ENCODE measurements at places on chromosomes 12 and 14. TPM values are rescaled to one million over a fixed set of nuclear protein-coding genes. Genes with fewer than 3 reads are reported as not detected.

GRCh38 chr12:43331935-43332334 is 220.1 kb downstream of the ADAMTS20 start:
- DNase-seq = no peak

MYH7 gene
- 0.09 TPM for total RNA-seq

- DNase-seq = no peak
Measured at GRCh38 chr14:68571114-68571591, 221.7 kb downstream of the ZFP36L1 start.

GRCh38 chr12:61757831-61758505 is 502.2 kb upstream of the USP15 start:
- peak; percentile 18 for DNase-seq

LRCOL1 gene
- 0.53 TPM for total RNA-seq

SPTLC2 gene
- total RNA-seq = 58.2 TPM

- DNase-seq = no peak
Measured at GRCh38 chr12:69835081-69835480, 10.1 kb downstream of the MYRFL start.

GRCh38 chr12:1464925-1465324 is 129.5 kb downstream of the FBXL14 start:
- no peak for DNase-seq

SYCP3 gene
- not detected for total RNA-seq

GRCh38 chr12:93094988-93095737 is 166.1 kb upstream of the EEA1 start:
- DNase-seq = no peak

- DNase-seq = peak; percentile 16
Measured at GRCh38 chr14:68479247-68479646, 313.6 kb downstream of the ZFP36L1 start.

DNA sequence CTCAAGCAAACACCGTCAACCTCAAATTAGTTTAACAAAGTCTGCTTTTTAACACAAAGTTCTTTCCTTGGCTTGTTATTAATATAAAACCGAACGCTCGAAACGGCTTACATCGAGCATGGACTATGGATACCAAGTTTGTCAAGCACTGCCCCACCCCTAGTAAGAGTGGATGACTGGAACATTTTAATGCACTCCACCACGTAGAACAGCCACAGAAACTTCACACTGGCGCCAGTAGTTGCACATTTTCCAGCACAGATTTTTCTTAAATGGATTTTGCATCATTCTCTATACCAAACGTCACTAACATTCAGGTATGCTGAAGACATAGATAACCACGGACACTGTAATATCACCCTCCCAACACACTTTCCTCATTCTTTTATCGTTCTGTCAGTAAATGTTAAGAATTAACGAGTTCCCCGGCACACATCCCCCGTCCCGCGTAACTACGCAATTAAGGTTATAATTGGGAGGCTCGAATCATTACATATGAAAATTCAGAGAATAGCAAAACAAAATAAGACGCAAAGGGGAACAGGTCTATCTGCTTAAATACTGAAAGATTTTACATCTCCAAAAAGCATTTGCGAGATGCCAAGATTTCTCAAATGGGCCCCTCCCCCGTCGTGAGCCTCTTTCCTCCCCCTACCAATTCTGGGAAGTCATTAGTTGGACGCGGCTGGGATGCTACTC is 990 bp downstream of the FERMT2 start:
- DNase-seq = peak; percentile 47

DNA sequence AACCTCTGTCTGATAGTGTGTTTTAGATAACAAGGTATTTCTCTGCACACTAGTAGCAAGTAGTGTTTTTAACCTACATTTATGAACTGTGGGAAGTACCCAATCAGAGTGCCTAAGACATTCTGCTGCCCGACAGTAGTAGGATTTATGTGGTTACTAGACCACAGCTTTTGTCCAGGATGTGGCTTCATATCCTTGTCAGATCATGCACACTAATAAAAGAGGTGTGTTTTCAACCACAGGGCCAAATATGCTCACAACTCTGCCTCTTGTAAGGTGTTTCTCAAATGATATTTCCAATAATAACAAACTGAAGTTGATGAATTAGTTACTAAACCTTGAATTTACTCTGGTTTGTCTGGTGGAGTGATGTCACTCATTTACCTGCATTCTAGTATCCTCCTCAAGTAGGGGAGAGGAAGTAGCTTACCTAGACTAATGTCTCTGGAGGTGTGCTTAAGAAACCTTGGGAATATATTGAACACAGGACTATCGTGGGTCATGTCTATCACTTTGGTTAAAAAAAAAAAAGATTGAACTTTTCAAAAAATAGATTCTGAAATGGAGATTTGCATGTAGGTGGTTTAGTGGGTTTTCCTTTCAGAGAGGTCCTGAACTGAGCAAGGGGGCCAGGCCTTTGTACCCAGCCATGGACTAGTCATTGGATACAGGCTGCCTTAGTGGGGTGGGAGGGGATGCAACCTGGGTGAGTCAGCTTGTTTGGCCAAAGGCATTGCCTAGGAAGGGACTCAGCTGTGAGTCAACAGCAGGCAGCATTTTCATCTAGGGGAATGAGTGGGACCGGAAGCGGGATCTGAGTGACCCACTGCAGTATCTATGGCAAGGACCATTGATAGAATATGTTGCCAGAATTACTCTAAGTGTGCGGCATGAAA is 14.1 kb downstream of the FBXW8 start:
- peak; percentile 90 for DNase-seq

GRCh38 chr14:67620217-67620785 is 581 bp downstream of the ARG2 start:
- no peak for DNase-seq

PPFIA2 gene
- total RNA-seq = not detected

ANKS1B gene
- total RNA-seq = 0.34 TPM

PLXNC1 gene
- 0.21 TPM for total RNA-seq

DNA sequence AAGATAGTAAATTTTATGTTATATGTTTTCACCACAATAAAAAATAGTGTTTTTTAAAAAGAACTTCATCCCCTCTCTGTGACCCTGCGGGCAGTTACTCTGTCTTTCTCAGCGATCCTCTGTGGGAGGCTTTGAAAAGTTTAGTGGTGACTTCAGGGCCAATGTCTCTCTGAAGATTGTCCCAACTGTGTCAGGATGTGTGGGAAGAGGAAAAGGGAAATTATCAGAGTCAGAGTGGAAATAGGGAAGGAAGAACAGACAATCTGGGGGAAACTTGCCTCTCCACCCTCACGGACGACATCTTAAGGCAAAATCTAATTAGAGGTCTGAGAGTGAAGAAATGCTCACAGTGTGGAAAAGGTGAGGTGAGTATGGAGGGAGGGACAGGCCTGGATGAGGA is 3.5 kb upstream of the OR10P1 start:
- no peak for DNase-seq

GRCh38 chr12:105352052-105352451 is 21.6 kb downstream of the C12orf75 start:
- DNase-seq = no peak

DNA sequence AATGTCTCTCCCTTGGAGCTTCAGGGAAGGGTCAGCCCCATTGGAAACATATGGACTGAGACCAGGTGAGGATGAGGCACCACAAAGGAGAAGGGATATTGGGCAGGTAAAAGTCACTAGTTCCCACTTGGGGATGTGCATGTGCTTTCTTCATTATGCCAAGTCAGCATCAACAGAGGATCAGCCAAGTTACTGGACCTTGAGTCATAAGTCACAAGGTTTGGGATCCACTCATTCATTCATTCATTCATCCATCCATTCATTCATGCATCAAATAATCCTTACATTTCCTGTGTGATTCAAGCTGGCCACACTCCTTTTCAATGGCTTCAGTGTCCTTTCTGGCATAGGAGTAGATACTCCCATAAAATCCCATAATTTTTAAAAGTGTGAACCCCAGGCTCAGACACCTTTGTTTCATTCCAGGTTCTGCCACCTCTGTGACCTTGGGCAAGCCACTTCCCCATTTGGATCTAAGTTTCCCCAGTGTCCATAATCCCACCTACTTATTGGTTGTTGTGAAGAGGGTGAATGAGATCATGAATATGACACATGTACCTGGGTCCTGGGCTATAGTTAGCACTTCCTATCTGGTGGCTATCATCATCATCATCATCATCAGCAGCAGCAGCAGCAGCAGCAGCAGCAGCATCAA is 162.1 kb upstream of the LHX5 start:
- no peak for DNase-seq

Measured in HFFc6 (cell line).